ENCODE measurements at places on chromosomes 4 and X.

DNA sequence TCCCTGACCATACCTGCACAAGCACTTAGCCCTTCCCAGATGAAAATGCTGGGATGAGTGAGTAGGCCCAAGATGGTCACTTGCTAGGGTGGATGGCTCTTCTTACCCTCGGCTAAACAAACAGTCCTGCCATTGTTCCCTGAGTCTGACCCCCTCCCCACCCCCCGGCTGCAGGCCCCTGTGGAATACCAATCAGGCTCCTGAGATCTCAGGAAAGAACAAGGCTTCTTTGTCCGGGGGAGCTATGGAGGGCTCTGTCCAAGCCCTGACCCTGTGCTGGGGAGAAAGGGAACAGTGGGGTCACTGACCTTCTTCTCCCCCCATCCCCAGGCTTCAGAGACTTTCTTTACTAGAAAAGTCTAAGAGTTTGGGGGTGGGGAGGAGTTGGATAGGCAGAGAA, 6.0 kb downstream of the PLP1 start:
- DNase-seq = no peak

GRCh38 chrX:48910926-48911411, 477 bp downstream of the SLC35A2 start:
- DNase-seq = no peak

DNA sequence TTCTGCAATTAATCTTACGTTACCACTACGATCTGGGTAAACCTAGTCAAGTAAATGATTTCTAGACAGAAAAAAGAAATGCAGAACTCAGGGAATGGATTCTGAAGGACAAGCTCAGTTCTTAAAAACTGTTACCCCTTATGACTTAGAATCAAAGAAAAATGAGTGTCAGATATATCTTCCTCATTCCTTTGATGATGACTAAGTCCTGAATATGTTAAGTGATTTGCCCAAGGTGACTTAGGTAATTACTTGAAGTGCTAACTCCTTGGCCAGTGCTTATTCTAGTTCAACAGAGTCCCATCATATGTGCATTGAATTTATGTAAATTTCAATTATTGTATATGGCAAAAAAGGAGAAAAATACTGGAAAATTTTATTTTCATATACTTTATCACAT, 92.5 kb downstream of the PPEF1 start:
- no peak for DNase-seq

DNA sequence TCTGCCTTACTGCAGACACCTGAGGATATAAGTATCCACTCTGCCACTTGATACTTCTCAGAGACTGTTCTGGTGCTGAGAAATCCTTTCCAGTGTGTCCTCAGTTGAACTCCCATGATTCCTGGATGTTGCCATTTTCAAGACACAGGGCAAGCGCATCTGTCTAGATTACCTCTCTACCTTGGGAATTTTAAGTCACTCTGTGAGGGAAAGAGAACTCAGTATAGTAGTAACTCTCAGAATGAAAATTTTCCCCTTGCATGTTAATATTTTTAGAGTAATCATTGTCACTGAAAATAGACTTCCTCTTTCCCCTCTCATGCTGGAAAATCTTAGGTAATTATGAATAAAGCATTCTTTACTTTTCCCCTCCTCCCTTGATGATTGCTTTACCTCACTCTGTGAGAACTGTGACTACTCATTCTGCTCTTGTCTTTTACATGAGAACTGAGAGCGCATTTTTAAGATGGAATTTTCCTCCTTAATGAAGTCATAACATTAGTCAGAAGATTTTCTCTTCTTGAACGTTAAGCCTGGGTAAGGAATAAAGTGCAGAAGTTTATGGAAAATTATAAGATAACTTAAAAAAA, 45.0 kb downstream of the TET2 start:
- peak; percentile 48 for DNase-seq

DNA sequence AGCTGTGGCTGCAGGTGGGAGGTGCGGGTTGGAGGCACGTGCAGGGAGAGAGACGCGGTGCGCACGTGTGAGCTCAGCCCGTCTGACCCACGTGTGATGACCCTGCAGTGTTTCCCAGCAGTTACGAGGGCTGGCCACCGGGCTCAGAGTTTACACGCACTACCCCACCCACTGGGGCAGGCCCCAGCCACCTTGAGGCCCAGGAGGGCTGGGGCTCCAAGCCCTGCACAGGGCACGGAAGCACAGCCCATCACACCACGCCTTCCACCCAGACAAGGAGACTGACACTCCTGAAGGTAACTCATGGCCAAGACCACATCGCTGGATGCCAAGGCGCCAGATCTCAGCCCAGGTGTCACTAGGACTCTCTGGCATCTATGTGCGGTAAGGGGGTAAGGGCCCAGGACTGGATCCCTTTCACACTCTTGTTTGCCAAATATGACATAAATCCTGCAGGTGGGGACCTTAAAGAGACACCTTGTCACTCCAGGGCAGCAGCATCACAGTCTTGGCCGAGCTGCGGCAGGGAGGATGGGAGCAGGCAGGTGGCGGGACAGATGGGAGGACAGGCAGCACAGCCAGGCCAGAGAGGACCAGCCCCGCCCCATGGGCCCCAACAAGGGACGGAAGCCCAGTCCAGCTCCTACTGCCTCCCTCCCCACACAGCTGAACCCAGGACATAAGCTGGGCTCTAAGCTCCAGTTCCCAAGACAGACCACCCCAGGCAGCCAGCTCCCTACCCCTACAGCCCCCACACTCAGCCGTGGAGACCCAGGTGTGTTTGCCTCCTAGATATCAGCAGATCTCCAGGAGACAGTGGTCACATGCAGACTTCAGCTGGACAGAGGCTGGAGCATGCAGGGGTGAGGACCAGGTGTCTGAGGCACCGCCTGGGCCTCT, 56.8 kb downstream of the ZFYVE28 start:
- DNase-seq = no peak

Measured in GM20000 (cell line).